Fibroblast of upper back skin (primary cell): ENCODE measurements at places on chromosomes 3 and 15.

GRCh38 chr3:186138272-186138981 is 29.5 kb upstream of the ETV5 start:
- DNase-seq, result no peak

GRCh38 chr3:132245552-132246142 is 71.6 kb upstream of the ACP3 start:
- no peak for DNase-seq

DNA sequence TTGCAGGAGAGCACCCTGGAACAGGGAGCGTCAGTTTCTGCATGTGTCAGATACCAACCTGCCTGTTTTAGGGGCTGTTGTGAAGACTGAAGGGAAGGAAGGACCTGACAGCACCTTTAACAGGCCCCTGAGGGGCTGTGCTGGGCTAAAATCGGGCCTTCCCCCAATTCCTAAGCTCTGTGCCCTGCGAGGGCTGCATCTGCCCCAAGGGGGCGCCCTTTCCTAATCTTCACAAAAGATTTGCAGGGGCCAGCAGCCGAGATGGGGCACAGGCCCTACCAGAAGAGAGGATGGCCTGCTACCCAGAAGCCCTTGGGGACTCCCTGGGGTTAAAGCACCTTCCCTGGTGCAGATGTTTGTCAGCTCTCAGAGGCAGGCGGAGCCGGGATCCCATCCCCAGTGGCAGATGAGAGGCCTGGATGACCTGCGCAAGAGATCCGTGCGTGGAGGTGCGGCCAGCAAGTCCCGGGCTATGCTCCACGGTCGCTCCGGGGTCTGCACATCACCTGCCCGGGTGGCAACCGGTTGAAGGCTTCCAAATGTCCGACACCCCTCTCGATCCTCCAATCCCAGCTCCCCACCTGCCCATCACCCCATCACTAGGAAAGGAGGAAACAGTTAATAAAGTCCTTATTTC is 53.6 kb downstream of the RHCG start:
- peak; percentile 17 for DNase-seq

GRCh38 chr3:168475704-168476103 is 380.0 kb upstream of the GOLIM4 start:
- DNase-seq, result no peak

DNA sequence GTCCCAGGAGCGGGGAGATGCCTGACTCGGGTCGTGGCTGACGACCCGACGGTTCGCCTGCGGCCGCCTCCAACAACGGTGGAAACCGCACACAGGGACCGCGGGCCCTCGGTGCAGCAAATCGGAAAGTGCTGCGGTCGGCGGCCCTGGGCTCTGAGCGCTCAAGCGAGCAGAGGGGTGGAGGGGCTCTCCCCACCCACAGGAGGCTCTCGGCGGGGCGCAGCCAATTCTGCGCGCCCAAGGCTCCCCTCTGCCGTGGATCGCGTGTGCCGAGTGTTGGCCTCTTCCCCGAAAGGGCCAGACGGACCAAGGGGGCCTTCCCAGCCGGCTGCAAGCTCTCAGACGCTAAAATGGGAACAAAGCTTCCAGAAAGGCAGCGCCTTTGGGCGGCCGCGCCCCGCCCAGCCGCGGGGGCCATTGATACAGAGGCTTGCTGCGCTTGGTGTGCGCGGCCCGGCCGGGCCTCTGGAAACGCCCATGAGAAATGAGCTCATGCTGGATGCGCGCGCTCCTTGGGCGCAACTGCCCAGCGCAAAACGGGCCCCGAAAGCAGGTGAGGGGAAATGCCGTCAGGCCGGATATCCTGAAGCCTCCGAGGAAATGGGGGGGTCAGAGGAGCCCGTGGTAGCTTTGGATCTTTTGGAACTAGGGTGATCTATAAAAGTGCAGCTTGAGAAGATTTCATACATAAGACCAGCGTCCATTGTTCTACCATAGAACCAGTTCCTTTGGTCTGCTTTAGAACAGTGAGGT is 1.2 kb upstream of the GSK3B start:
- DNase-seq, result peak; percentile 92

GRCh38 chr3:194306109-194306686 is 44.9 kb downstream of the CPN2 start:
- DNase-seq, result no peak

GRCh38 chr3:5205165-5205941 is 17.8 kb downstream of the EDEM1 start:
- DNase-seq, result peak; percentile 65

- DNase-seq, result peak; percentile 34
These were observed 4.6 kb upstream of the CX3CR1 start for GRCh38 chr3:39284457-39284881.
